Fibroblast of pulmonary artery (primary cell): ENCODE measurements at places on chromosomes 1 and 21.

- no peak for DNase-seq
These were observed 71.0 kb upstream of the LRRC53 start for GRCh38 chr1:74583397-74583796.

DNA sequence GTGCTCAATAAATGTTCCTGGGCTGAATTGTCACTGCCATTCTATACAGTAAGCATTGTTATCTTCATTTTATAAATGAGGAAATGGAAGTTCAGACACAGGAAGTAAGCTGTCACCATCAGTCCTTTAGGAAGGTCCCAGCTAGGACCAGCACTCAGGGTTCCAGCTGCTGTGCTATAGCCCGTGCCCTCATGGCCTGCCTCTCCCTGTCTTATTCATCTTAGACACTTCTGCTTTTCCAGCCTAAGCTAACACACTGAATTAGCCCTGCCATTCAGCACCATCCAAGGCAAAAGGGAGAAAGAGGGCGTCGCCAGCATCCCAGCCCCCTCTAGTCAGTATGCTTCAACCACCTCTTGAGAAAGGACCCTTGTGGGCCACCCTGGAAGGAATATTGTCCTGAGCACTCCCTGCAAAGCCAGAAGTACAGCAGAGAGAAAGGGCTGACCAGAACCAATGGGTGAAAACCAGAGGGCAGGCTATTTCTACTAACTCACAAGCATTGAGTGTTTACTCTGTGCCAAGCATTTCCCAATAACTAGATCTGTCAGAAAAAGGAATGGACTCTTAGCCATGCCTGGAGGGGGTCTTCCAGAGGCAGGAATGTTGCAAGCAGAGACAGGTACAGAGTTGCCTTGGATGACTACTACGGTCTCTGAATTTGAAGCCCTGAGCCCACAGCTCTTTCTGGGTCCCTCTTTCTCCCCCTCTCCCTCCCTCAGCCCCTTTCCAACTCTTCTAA, 77.9 kb upstream of the NFIA start:
- peak; percentile 10 for DNase-seq

- DNase-seq, result no peak
These were observed 42.4 kb upstream of the IL19 start for GRCh38 chr1:206727981-206728696.

GRCh38 chr1:228721407-228721806, 13.9 kb upstream of the RHOU start:
- no peak for DNase-seq

- no peak for DNase-seq
These were observed 43.9 kb downstream of the PARP1 start for GRCh38 chr1:226363801-226364513.

- DNase-seq, result no peak
These were observed 16.3 kb upstream of the RPS8 start for GRCh38 chr1:44759077-44759476.

- peak; percentile 9 for DNase-seq
These were observed 25.0 kb downstream of the RLF start for GRCh38 chr1:40185951-40186864.

DNA sequence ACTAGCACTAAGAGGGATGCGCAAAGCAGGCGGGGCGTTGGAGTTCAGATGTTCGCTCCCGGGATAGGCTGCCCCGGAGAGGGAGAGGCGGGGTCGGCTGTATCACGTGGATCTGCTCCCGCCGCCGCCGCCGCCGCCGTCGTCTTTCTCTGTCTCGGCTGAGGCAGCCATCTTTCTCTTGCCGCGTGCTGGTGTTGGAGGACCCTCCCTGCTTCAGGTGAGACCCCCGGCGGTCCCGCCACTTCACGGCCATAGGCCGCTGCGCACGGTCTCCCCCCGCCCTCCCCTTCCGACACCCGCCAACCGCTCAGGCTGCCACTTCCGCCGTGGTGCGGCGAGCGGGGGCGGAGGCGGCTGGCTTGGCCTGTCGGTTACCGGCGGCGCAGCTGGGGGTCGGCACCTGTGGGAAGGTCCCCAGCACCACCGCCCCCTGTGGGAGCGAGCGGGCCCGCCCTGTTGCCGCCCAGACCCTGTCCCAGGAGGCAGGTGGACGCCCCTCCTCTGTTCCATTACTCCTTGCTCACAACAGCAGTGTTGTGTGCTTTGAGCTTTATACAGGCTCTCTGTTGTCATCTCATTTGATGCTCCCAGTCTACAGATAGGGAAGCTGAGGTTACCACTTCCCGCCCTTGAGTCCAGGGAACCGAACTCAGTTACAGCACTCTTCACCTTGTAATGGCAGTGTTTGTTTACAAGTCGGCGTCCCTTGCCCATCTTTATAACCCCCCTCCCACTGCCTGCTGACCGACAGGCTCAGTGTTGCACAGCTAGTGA, at the start of gene BTF3L4:
TSS of gene BTF3L4 (plus strand) at position 133 of the 774 bp plus-strand sequence. CDS start 3,553 bp downstream, outside the sequence.
- peak; percentile 92 for DNase-seq

DNA sequence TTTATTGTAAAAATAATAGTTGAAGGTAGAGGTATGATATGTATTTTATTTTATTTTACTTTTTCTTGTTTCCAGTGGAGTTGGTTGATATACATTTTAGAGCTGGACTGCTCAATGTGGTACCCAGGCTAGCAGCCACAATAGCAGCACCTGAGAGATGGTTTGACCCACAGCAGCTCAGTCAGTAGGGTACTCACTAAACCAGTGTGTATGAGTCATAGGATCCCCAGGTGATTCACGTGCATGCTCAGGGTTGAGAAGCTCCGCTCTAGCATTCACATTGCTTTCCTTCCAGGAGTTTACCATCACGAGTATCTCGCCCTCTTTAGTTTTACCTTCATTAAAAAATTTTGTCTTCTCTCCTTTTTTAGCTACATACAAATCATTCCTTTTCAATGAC, 96.0 kb upstream of the PAXBP1 start:
- DNase-seq, result no peak

GRCh38 chr1:155091071-155092051, 12.7 kb downstream of the EFNA3 start:
- DNase-seq, result peak; percentile 76

DNA sequence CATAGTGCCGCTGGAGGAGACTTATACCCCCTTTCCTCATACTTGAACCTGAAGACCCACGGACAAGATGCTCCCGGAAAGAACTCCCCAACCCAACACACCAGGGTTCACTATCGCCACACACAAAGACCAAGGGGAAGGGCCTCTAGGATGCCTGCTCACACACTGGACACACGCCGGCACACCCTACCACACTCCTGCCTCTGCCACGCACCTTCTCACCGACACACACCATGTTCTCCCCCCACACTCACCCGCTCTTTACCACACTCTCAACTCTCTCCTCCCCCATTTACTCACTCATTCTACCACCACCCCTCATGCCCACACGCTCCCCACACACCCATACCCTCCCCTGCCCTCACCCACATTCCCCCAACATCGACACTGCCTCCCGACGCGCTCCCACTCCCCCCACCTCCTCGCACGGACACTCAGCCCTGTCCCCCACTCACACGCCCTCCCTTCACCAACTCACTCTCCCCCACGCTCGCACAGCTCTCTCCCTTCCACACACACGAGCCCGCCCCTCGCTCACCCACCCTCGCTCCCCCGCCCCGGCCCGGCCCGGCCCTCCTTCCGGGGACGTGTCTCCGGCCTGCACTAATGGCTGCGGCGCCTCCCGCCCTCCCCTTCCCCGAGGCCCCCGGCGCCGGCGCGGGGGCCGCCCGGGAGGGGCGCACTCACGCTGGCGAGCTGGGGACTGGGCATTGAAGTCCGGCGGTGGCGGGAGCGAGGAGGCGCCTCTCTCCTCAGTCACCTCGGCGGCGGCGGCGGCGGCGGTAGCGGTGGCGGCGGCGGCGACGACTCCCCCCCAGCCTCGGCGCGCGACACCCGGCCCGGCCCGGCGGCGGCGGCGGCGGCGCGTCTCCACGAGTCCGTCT, 626 bp downstream of the PTP4A2 start:
- peak; percentile 72 for DNase-seq

GRCh38 chr1:180178511-180179161, 24.0 kb downstream of the QSOX1 start:
- peak; percentile 72 for DNase-seq

DNA sequence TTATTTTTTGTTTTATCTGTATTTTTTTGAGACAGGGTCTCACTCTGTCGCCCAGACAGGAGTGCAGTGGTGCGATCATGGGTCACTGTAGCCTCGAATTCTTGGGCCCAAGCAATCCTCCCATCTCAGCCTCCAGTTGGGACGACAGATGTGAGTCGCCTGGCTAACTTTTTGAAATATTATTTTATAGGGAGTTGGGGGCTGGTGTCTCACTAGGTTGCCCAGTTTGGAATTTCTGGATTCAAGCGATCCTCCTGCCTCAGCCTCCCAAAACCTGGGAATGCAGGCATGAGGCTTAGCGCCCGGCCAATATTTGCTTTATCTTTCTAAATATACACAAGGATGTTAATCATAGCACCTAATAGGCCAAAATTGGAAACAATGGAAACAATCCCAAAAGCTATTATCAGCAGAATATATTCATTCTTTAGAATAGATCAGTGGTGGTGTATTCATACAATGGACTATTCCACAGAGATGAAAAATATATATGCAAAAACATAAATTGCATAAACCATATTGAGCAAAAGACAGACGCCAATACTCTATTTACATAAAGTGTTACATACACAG, 55.9 kb downstream of the DAP3 start:
- DNase-seq, result no peak

- no peak for DNase-seq
These were observed 41.7 kb downstream of the TNFRSF9 start for GRCh38 chr1:7898962-7899361.

DNA sequence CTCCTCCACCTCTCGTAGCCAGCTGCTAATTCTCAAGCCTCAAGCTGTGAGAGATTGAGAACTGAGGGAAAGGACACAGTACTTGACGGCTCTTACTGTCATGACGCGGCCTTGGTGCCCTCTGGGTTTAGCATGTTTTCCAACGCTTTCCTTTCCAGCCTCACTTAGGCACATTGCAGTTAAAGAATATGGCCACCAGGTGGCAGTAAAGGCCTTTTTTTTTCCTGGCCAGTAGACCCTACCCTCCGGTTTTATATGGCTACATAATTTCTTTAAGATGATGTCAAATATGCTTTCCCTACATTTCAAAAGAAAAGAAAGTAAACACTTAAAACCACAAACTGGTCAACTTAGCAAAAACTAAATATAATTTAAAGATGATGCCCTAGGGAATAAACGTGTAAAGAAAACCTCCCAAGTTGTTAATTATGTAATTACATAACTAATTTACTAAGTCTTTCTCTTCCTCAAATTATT, 56.8 kb upstream of the PRDX6 start:
- DNase-seq, result peak; percentile 86
